GM23338 (cell line): ENCODE measurements at places on chromosomes 4 and X. TPM values are rescaled to one million over a fixed set of nuclear protein-coding genes. Genes with fewer than 3 reads are reported as not detected.

SPARCL1 gene
- 1.7 and 2.4 TPM in 2 replicates for polyA plus RNA-seq

LCORL gene
- 18.0 and 21.0 TPM in 2 replicates for polyA plus RNA-seq

LRPAP1 gene
- polyA plus RNA-seq = 57.2 and 63.0 TPM in 2 replicates

VGLL1 gene
- not detected in 2 replicates for polyA plus RNA-seq

IL9R gene
- 0.21 and 0.39 TPM in 2 replicates for polyA plus RNA-seq

MOB1B gene
- 7.3 and 7.9 TPM in 2 replicates for polyA plus RNA-seq

NDP gene
- 0.47 TPM in 1 of 2 replicates, not detected in the other for polyA plus RNA-seq

AFF2 gene
- 0.75 and 1.6 TPM in 2 replicates for polyA plus RNA-seq

MCF2 gene
- 0.78 and 1.4 TPM in 2 replicates for polyA plus RNA-seq

CDS1 gene
- polyA plus RNA-seq = 8.3 and 10.0 TPM in 2 replicates

COL4A6 gene
- 2.8 and 4.1 TPM in 2 replicates for polyA plus RNA-seq

LRCH2 gene
- 2.3 and 2.5 TPM in 2 replicates for polyA plus RNA-seq

CASK gene
- 14.2 and 15.3 TPM in 2 replicates for polyA plus RNA-seq

NR3C2 gene
- polyA plus RNA-seq = 1.1 and 1.2 TPM in 2 replicates

GAGE1 gene
- polyA plus RNA-seq = 0.68 TPM in 1 of 2 replicates, not detected in the other

CABS1 gene
- polyA plus RNA-seq = not detected in 2 replicates

PDGFC gene
- 1.3 and 1.8 TPM in 2 replicates for polyA plus RNA-seq

SNX12 gene
- 27.9 and 28.5 TPM in 2 replicates for polyA plus RNA-seq

CTAG1B gene
- polyA plus RNA-seq = not detected in 2 replicates
